ENCODE measurements at places on chromosomes 5 and 9.

GRCh38 chr9:4225291-4226028 is 74.4 kb downstream of the GLIS3 start:
- no peak for DNase-seq

- DNase-seq = no peak
Observed at GRCh38 chr5:173451651-173452050, 123.4 kb upstream of the STC2 start.

DNA sequence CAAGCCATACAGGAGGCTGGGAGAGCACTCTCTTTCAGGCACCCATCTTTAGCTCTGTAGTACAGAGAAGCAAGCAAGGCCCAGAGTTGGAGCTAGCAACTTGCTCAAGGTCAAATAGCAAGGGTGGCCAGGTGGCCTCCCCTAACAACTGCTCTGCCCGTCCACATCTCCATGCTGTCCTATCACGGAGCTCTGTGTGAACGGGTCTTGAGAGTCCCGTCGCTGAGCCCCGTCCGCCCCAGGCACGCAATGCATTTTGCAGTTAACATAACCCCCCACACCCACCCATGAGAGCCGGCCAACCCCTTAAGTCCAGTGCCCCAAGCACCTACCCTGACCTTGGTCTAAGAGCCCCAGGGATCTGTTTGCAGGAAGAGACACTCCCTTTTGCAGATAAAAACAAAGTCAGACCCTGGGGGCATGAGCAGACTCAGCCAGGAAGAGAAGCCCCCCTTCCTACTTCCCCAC is 1.5 kb downstream of the RNF44 start:
- DNase-seq = no peak

- DNase-seq = no peak
Observed at GRCh38 chr9:98774746-98775145, 21.6 kb downstream of the ANKS6 start.

DNA sequence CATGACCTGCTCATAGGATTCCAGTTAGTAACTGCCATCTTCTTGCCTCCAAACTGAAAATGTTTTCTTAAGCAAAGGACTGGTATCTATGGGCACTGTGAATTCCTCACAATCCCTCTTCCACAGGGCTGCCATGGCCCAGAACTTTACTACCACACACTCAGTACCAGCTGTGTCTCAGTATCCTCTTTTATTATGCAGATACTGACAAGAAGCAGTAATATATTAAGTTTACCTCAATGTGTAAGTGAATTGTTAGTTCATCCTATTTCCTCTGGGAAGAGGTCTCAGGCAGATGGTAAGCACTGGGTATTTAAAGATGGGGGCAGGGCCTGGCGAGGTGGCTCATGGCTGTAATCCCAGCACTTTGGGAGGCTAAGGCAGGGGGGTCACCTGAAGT is 320.8 kb upstream of the RFX3 start:
- DNase-seq = no peak

GRCh38 chr5:137794863-137795262 is 40.7 kb upstream of the HNRNPA0 start:
- no peak for DNase-seq

DNA sequence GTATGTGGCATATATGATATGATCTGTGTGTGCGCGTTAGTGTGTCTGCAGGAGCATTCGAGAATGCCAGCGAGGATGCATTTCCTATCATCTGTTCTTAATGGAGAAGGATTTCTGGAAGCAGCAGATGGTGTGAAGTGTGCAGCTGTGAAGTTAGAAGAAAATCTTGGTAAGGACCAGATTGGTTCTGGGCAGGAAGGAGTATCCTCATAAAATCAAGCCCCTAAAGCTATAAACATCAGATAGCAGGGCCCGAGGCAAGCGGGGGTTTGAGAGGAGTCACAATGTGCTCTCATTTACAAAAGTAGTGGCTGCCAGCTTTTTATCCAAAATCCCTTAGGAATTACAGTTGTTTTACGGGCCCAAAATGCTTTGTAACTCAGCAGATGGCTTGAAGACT is 40.0 kb downstream of the DAPK1 start:
- DNase-seq = peak; percentile 95

DNA sequence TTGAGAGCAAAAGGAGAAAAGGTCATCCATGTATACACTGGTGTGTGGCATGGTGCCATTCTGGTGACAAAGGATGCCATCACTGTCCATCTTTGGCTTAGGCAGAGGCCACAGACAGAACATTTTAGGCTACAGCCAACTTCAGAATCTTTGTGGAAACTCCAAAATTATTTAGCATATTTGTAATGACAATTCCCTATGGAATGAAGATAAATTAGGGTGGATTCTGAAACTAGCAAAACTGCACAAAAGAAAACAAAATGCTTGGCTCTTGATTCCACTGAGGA is 92.5 kb downstream of the FBXW11 start:
- DNase-seq = no peak

GRCh38 chr5:132195727-132196126 is 31.9 kb downstream of the P4HA2 start:
- DNase-seq = no peak

DNA sequence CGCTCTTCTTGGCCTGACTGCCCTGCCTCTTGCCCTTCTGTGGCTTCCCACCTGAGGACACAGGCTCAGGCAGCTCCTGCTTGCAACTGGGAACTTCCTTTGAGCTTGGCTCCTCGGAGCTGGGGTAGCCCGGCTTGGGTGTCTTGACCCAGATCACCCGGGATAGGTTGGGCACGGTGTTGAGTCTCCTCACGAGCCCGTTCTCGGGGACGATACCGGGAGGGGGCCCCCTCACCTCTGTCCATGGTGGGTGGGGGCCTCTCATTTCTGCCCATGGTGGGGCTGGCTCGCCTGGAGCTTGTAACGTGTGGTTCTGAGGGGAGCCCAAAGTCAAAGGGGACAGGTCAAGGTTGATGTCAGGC is 7.8 kb upstream of the DDX41 start:
- no peak for DNase-seq

GRCh38 chr9:133901184-133901835 is 90.8 kb downstream of the VAV2 start:
- no peak for DNase-seq

DNA sequence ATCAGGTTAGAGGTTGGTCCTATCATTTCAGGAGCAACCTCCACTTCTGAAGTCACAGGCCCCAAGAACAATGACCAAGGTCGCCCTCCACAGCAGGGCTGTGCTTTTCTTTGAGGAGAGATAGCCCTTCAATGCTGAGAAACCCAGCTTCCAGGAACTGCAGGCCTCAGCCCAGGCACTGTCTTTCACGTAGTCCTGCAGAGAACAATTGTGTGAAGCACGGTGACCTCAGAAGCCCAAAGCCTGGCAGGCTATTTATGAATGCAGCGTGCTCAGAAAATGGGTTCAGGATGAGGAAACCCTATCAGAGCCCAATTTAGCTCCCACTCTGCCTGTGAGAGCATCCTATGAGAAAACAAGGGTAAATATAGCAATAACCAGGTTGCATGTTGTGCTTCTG is 388.3 kb downstream of the PLK2 start:
- no peak for DNase-seq

- peak; percentile 65 for DNase-seq
Observed at GRCh38 chr9:120579139-120580050, 572 bp downstream of the CDK5RAP2 start.

DNA sequence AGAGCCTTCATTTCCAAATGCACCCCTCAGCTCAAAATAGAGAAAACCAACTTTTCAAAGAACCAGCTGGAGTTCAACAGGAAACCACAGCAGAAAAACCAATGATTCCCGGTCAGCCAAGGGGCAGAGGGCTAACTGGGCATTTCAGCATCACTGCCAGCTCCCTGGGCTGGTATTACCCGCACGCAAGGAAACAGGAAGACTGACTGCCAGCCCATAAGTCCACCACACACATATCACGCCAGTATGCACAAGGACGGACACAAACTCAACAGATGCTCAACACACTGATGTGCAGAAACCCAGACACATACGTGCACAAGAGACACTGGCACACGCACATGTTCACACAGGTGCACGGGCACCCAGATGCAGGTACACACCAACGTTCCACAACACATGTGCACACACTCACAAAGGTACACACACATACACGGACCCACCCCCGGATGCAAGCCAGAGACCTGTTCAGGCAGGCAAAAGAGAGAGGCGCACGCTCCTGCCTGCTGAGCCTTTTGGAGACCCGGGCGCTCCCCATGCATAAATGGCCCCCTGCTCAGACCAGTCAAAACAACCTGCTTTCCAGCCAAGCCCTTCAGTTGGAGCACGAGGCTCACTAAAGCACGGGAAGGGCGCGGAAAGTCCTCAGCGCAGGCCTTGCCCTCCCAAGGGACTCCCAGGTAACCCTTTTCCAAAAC is 2.1 kb downstream of the ADAMTS2 start:
- peak; percentile 36 for DNase-seq

GRCh38 chr5:97229688-97230285 is 46.7 kb upstream of the RIOK2 start:
- DNase-seq = no peak

DNA sequence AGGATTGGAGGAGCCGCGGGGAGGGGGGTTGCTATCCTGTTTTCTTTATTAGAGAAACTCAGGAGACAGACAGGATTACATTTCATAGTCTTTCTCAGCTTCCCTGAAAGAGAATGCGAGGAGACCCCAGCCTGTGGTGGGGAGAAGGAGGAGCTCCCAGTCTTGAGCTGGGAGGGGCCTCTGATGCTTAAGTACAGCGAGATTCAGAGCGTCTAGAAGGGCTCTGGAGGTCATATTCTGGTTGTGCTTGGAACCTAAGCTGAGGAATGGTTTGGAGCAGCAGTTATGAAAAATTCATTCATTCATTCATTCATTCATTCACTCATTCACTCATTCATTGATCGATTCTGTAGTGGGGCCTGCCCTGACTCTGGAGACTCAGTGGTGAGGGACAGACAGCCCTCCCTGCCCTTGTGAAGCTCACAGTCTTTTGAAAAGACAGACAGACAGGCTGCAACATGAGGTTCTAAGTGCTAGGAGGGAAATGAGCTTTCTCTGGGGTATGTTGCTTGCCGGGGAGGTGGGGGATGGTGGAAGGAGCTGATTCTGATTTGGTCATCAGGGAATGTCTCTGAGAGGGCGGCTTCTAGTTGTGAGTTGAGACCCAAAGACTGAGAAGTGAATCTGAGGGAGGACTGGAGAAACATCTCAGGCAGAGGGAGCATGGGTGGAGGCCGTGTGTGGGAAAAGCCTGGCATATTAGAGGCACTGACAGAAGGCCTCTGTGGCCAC is 2.5 kb upstream of the SPRY4 start:
- DNase-seq = no peak

DNA sequence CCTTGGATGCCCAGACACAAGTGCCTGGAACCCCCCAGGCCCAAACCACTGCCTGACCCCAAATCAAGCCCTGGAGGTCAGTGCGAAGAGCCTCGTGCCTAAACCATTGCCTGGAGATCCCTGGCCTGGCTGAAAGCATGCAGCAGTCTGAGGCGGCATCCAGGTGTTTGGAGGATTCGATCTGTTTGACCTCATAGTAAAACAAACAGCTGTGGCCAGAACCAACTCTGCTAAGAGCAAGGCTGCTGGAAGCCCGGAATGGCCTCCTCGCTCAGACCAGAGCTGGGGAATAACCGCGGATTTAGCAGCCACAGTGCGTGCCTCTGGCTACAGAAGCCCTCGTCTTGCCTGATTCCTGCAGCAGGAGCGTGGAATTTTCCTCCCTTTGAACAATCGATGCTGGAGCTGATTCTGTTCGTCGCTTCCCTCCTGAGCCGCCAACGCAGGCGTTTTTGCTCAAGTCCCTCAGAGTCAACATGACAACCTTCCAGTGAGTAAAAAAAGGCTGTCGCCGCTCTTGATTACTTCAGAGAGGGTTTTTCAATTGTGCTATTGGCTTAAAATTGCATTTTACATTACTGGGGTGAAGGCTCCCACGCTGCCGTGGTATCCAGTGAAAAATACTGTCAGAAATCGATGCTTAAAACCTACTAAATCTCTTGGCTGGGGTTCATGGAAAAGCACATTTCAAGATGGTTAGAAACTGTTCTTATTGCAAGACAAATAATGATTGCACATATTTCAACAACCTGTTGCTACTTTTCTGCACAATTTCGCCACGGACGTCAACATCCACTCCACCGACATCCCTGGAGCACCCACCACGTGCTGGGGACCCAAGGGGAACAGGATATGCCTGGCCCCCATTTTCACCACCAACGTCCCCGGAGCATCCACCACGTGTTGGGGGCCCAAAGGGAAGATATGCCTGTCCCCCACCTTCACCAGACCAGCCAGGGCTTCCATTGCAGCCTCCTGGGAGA is 190.0 kb downstream of the OLFM1 start:
- DNase-seq = no peak

DNA sequence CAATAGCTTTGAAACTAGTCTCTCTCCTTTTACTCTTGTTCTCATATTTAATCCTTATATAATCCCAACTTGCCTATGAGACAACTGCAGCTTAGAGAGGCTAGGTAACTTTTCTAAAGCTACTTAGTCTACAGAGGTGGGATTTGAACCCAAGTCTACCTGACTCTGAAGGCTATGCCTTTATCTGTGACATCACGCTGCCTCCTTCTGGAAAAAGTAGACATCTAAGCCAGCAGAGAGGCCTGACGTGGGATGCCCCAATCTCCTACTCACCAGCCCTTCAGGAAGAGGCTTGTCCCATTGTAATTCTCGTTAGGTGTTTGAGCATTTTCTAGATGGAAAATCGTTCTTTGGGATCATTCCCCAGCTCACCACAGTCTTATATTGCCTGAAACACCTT is 167.5 kb downstream of the HSPA4 start:
- no peak for DNase-seq

- DNase-seq = no peak
Observed at GRCh38 chr5:58043032-58043945, 416.6 kb downstream of the PLK2 start.

- no peak for DNase-seq
Observed at GRCh38 chr9:135148386-135148785, 60.9 kb downstream of the OLFM1 start.

DNA sequence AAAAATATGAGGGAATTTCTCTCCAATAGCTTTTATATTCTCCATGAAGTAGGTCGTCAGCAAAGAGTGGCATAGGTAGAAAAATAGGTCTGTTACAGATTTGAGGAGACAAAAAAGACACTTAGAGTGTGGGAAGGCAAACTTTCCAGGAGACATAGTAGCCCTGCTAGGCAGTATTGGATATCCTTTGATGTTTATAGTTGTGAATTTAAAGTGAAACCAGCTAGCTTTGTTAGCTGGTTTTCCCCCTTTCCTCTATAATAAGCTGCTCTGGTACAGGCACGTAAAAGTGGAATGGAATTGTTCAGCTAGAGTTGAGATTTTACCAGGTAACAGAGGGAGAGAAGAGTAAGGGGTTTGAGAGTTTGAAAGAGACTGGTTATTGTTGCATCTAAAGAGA is 17.1 kb upstream of the APC start:
- no peak for DNase-seq
